ENCODE measurements at places on chromosomes 1 and 21.

DNA sequence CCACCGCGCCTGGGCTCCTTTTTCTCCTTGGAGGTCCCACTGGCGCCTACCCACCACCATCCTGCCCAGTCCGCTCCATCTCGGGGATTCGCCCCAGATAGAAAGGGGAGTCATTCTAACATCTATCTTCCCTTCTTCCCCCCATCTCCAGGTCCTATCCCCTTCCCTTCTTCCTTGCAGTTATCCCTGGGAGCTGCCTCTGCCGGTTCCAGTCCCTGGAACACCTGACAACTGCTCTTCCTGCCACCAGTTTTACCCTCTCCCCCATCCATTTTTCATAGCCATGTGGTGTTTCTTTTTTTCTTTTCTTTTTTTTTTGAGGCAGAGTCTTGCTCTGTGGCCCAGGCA lies 12.0 kb upstream of the COL16A1 start:
- no peak for DNase-seq

- no peak for DNase-seq
Measured at GRCh38 chr1:71166178-71167173, 85.6 kb upstream of the ZRANB2 start.

DNA sequence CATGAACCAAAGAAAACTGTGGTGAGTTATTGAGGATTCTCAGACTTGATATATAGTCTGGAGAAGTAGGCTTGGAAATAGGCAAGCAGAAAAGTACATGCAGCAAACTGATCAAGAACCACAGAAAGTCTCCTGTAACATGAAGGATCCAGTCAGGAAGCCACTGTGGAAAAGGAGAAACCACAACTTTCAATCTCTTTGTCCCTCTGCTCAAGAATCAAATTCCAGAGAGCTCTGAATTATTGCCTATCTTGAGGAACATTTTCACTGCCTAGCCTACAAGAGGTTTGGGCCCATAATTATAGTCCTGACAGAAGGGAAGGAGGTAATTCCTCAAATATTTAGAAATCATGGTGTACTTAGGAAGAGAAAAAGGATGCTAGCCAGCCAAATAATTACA lies 43.0 kb upstream of the ADAMTS1 start:
- DNase-seq = no peak

- DNase-seq = peak; percentile 83
Measured at GRCh38 chr21:38831526-38832467, 26.1 kb downstream of the ETS2 start.

DNA sequence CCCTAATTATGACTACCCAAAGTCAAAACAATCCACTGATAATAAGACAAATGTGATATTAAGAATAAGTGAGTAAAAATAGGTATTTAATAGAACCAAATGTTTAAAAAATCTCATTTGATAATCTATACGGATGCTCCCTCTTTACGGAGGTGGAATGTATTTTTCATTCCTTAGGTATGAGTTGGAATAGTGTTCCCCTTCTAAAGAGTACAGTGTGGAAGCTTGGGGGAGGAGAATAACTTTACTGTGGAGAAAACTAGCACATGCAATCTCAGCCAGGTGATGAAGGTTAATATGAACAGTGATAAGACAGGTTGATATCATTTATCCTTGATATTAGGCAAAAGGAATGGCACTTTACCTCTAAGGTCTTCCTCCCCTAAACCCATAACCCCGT lies 74.6 kb downstream of the GPR88 start:
- DNase-seq = no peak

- DNase-seq = no peak
Measured at GRCh38 chr1:170790651-170791071, 126.7 kb downstream of the PRRX1 start.

DNA sequence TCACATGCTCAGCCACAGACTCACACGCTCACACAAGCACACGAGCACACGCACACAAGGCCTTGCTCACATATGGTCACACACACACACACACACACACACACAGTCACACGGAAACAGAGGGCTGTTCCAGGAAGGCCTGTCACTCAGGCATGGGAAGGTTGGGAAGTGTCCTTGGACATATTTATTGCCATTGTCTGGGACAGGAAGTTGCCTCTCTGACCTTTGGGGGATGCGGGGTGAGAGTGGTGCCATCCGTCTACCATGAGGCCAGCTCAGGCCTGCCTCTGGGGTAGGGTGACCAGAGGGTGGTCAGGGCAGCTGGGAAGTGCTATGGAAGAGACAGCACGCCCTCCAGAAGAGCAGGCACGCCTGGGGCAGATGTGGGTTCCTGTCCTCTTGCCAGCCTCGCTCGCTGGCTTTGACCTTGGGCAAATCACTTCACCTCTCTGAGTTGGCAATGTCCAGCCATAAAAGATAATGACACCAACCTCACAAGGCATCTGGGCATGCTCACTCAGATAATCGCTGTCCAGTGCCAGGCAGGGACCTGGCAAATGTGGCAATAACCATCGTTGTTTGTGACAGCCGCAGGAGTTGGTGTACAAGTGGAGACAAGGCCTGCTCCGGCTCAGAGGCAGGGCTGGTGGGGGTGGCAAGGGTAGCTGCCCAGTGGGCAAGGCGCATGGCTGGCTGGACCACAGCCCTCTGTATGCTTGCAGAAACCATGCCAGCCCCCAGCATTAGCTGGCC lies 8.0 kb upstream of the GUCA2A start:
- no peak for DNase-seq

DNA sequence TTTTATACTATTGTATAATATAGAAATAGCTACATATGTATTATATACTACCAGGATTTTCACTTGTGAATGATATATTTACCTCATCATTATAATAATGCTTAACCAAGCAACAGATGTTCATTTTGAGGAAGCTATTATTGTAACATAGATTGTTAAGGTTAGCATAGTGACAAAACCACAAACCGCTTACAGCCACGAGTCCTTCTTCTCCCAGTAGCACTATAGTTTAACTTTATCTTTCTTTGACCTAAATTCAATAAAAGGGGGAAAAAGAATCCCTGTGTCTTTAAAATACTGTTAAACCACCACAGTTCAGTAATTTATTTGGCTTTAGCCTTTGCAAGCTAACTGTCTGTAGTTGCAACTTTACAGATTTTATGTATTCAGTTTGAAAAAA lies 1039.4 kb upstream of the B3GALT2 start:
- DNase-seq = no peak

GRCh38 chr1:198612471-198613260 lies 26.2 kb upstream of the PTPRC start:
- DNase-seq = no peak

DNA sequence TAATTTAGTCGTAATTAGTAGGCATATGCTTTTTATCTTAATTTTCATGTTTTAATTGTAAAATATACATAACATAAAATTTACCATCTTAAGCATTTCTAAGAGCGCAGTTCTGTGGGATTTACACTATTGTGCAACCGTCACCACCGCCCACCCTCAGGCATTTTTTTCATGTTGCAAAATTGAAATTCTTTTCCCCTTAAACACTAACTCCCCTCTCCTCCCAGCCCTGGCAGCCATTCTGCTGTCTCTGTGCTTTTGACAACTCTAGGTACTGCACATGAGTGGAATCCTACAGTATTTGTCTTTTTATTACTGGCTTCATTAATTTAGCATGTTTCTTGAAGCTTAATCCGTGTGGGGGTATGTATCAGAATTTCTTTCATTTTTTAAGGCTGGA lies 7.8 kb downstream of the PIK3CD start:
- peak; percentile 33 for DNase-seq

GRCh38 chr1:165289556-165289955 lies 67.0 kb downstream of the LMX1A start:
- no peak for DNase-seq

DNA sequence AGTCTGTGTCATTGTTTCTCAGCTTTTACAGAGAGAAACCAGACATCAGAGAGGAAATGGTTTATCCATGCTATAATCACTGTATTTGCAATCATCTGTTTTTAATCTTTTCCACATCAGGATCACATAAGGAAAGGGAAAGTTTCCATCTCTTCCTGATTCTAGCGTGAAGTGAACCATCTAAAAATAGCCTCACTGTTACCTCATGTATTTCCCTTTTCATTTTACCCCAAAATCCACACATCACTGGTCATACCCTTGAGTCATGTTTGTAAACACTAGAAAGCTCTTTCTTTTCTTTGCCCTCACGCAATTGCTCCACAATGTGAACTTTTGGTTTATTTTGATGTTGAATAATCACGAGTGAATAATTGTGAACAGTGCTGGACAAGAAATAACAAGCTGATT lies 146.0 kb downstream of the PLA2G4A start:
- no peak for DNase-seq

DNA sequence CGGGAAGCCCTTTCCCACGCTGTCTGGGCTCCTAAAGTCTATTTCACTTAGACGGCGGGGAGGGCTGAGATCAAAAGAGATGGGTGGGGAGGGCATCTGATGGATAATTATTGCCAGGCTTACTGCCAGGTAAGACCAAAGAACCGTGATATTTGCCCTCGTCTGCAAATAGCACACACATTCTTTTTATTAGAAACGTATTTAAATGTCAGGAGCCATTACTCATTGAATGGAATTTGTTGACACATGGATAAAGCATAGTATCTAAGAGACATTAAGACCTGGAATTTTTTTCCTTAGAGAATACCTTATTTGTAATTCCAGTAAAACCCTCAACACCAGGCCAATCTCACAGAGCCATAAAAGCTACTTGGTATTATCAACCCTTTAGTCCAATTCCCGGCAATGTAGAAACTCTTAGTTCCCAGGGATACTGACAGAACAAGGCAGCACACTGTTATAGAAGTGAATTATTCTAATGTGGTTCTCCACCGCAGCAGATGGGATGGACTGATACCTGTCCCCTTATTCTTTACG lies 10.6 kb downstream of the URB1 start:
- no peak for DNase-seq

Data from uterus (tissue), 4 donors.